ENCODE measurements at places on chromosomes 2 and 18. TPM values are rescaled to one million over a fixed set of nuclear protein-coding genes. Genes with fewer than 3 reads are reported as not detected.

The SLC9A4 gene
- not detected for total RNA-seq

The CRYGD gene
- not detected for total RNA-seq

GRCh38 chr2:153487448-153487847 lies 8.9 kb upstream of the RPRM start:
- DNase-seq = peak; percentile 3

GRCh38 chr2:32159678-32160077 lies 6.0 kb upstream of the SLC30A6 start:
- no peak for DNase-seq

GRCh38 chr18:57975805-57976204 lies 68.2 kb upstream of the NEDD4L start:
- no peak for DNase-seq

- no peak for DNase-seq
Observed at GRCh38 chr2:42366411-42366810, 5.4 kb upstream of the COX7A2L start.

- DNase-seq = no peak
Observed at GRCh38 chr2:216880509-216881184, 20.8 kb upstream of the TNP1 start.
